ENCODE measurements at places on chromosomes 12 and 14.

DNA sequence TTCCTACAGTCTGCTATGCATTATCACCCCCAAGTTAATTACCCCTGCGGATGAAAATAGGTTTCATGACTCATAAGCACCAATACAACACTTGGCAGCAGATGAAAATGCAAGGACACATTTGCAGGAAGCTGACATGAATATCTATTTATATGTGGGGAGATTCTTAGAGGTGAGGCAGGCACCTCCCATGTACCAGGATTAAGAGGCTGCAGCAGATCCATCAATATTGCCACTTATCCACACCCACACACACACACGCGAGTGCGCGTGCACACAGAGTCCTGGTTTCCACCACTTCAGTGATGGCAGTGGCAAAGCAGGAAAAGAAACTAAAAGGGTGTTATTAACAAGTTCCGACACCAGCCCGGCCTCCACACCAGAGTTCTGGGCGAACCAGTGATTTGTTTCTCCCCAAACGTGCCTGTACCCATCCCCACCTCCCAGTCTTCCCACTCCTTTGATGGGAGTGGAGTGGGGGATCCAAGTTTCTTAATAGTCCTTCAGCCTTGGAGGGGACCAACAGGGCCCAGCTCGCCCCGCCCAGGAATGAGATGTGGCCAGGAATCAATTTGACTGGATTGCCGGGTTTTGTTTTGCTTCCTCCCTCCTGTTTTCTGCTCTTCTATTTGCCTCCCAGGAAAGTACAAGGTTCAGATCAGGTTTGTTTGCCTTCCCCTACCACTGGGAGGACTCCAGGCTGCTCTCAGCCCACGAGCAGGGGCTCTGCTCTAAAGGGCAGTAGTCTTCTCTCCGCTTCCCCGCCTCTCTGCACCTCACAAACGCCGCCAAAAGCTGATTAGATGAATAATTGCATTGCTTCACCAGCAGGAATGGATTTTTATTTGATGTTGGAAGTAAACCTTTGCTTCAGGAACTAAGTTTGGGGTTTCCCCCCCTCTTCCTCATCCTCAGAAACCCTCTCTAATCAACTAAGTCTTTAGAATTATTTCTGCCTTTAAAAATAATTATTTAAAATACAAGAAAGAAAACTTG is 5.2 kb downstream of the IRF2BPL start:
- peak; percentile 65 for DNase-seq

GRCh38 chr12:7110661-7111060 is 1.6 kb upstream of the C1RL start:
- DNase-seq, result no peak

- no peak for DNase-seq
These were observed 31.3 kb downstream of the RILPL1 start for GRCh38 chr12:123502163-123502704.

DNA sequence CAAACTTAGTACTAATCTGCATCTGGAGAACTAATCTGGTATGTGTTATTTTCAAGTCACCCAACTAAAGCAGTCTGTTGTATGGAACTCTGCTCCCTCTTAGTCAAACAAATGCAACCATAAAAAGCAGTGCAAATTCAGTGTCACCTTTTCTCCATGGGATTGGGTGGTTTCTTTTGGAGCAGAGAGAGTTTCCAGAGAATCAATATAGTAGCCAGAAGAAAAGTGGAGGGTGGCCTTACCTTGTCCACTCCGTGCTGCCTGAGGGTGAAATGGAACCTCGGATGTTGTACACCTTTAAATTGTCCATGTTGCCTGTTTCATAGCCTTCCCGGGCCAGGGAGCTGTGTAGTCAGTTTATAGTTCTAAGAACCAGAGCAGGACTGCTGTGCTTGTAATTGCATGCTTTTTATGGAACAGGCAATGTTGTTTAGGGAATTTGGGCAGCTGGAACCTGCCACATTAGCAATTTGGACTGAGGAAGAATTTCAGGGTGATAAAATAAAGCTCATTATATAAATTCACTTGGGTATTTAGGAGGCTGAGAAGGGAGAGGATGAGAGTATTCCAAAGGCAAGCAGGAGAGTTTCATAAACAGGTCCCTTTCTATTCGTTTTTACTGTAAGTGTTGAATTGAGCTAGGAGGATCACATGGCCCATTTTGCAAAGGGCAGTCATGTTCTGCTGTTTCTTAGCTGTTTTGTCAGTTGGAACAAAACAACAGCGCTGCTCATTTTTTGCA is 60.5 kb downstream of the CRADD start:
- DNase-seq, result no peak

GRCh38 chr12:87809916-87810315 is 219.3 kb downstream of the C12orf50 start:
- no peak for DNase-seq

DNA sequence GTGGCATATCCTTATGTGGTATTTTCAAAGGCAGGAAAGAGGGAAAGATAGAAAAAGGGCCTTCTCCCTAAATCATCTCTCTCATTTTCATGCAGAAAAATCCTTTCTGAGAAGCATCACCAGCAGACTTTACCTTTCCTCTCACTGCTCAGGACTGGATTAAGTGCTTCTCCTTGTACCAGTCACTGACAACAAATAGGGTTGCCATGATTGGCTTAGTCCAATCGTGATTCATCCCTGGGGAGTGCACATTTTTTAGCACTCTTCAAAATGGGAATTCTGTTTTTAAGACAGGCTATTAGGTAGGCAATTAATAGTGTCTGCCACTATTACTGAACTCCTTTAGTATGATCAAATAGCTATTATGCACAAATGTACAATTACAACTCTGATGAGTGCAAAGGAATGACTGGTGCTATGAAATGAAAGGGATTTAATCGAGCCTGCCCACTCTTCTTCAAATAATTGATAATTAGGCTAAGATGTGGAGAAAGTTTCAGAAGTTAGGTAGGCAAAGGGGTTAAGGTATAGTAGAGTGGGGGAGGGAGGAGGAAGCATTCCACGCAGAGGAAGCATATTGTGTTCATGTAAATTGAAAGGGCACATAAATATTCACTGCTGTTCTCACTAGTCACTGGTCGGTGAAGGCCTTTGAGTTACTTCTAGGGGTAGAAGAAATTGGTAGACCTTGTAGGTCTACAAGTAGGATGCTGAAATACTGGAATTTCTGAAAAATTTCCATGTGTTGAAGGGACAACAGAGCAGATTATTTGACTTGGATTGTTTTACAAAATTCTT is 84.0 kb downstream of the MSRB3 start:
- DNase-seq, result no peak

GRCh38 chr12:63276537-63277365 is 125.8 kb upstream of the AVPR1A start:
- DNase-seq, result peak; percentile 21

DNA sequence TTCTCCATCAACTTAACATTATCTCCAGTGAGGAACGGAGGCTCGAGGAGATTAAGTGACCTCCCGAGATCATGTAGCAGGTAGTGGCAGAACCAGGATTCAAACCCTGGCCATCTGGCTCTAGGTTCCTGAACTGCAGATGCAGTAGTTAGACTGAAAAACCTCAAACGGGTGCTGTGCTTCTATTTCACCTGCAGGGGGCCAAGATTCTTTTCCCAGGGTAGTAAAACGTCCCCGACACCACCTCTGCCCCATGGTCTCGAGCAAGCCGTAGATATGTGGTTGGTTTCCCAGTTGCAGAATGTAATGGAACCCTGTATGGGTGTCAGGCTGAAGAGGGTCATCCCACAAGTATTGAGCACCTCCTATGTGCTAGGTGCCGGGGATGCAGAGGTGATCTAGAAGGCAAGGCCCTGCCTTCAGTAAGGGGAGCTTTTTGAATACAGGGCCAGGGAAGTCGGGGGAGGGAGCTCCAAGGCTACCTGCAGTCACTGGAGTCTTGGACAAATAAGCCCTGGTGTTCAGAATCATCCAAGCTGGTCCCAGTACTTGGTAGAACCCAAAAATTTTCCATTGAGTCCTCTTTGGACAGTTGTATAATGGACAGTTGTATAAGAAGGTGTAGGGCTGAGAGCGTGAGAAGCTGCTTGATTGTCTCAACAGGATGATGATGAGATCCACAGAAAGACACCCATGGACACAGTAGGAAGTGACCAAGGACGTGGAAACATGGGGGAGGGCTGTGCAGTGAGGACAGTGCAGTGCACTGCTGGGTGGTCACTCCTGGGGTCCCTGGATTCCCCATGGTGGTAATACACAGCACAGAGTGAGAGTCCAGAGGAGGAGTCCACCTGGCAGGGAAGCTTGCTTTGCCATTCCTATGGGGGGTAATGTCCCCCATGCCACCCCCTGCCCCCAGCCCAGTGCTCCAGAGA is 197.2 kb downstream of the CHST11 start:
- no peak for DNase-seq

GRCh38 chr12:55797550-55797949 is 20.0 kb downstream of the SARNP start:
- no peak for DNase-seq

GRCh38 chr12:92955997-92956663 is 27.0 kb upstream of the EEA1 start:
- DNase-seq, result peak; percentile 33

- DNase-seq, result no peak
These were observed 250.1 kb upstream of the CAND1 start for GRCh38 chr12:67019070-67019469.

DNA sequence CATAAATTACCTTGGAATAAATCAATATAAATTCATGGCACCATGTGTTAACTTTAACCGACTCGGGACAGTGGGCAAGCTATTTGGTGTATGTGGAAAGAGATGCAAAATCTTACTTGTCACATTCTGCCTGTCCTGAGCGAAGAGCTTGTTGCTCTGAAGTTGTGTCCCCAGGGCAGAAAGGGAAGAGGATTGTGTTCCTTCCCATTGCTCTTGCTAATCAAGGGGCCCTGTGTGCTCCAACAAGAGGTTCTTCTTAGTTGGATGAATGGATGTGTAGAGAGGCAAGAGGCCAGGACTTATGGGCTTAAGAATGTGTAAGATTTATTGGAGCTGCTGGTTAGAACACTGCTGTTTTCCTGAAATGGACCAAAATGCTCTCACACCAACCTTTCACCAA is 36.5 kb upstream of the FRS2 start:
- DNase-seq, result no peak

DNA sequence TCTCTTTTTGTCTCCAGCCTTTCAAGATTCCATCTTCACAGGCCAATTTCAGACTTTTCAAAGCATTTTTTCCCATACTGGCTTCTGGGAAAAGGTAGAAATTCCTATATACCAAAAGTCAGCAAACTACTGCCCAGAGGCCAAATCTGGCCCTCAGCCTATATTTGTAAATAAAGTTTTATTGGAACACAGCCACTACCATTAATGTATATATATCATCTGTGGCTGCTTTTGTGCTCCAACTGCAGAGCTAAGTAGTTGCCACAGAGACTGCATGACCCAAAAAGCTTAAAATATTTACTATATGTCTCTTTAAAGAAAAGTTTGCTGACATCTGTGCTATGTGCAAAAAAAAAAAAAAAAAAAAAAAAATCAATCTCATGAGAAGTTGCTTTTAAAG is 76.3 kb downstream of the KSR2 start:
- DNase-seq, result no peak

DNA sequence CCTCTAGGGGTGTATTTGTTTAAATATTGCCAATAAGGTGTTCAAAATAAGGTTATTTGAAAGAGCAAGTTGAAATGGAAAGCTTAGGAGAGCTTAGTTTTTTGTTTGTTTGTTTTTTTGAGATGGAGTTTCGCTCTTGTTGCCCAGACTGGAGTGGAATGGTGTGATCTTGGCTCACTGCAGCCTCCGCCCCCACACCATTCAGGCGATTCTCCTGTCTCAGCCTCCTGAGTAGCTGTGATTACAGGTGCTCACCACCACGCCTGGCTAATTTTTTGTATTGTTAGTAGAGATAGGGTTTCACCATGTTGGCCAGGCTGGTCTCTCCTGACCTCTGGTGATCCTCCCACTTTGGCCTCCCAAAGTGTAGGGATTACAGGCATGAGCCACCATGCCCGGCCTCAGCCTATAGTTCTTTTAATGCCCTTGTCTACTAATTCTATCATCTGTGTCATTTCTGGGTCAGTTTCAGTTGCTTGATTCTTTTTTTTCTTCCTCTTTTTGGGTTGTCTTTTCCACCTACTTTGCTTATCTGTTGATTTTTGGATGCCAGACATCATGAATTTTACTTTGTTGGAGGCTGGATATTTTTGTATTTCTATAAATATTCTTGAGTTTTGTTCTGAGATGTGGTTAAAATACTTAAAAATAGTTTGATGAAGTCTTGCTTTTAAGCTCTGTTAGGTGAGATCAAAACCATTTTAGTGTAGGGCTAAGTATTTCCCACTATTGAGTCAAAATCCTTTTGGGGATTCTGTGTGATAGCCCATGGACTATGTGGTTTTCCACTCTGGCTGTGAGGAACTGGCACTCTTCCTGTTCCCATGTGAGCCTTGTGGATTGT is 18.7 kb downstream of the RCOR1 start:
- no peak for DNase-seq

DNA sequence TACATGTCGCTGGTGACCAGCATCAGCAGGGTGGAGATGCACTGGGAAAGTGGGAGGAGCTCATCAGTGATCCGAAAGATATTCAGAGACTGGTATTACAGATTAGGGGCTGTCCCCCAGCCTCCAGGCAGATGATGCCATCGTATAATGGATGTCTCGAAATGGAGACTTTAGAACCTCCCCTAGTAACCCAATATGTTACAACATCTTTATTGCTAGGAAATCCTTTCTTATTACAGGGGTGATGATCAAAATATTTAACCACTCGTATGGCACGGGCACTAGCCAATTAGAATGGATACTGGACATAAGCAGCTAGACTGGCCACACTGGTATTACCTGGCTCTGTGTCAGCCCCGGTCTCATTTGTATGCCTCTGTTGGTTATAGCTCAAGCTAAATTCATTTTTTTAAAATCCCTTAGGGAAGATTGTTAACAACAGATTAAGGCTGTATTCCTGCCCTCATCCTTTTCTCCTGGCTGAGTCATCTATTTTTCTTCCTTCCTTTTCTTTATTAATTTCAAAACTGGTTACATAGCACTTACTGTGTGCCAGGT is 10.8 kb upstream of the CEBPE start:
- no peak for DNase-seq

- DNase-seq, result peak; percentile 22
These were observed 565 bp downstream of the CEP83 start for GRCh38 chr12:94458877-94459727.

DNA sequence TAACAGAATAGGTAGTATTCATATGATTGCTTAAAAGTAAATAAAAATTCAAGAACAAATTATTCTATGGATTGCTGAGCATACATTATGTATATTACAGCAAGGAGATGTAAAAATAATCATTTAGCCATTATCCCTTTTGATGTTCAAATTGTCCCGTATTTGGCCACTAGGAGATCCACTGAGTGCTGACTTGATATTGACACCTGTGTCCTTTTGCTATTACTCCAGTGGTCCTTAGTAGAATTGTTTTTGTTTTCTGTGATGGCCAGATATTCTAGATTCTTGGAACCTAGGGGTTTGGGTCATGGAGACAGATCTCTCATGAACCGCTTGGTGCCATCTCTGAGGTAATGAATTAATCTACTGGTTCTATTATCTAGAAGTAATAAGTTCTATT is 16.8 kb downstream of the ERO1A start:
- no peak for DNase-seq

GRCh38 chr12:14366209-14367039 is 942 bp downstream of the ATF7IP start:
- no peak for DNase-seq

- DNase-seq, result peak; percentile 68
These were observed 59.4 kb downstream of the ZNF664 start for GRCh38 chr12:124032265-124032886.

All from kidney capillary endothelial cell (primary cell).